ENCODE measurements at places on chromosomes 3 and 15.

DNA sequence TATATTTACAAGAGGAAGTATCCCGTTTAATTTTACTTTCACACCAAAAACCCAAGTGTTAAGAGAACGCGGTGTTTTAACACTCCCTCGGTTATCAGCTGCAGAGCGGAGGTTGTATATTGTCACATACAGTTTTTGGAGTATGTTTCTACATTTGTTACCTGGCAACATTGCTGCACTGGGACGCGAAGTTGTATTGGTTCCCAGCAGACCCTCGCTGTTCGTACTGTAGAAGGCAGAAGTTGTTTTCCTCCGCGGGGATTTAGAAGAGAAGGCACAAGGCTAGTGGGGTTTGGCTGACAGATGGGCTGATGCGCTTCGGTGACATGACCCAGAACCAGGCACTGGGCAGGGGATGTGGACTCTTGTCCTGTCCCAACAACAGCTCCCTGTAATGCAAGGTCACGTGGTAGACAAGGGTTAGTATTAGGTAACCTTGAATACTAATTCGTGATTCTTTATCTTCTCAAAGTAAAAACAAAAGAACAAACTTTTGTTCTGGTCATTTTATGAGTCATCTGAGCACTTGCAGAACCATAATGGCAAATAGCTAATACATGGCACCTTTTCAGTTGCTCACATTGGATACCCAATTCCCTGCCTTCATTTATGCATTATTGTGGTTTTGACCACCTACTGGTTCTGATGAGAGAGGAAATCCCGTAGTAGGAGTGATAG is 230.4 kb upstream of the BHLHE40 start:
- no peaks in the 10 kb centered on the region for H3K27me3 ChIP-seq
- H3K4me3 ChIP-seq = no peak overlapping the region
- no peak for DNase-seq
- no peak overlapping the region for H3K27ac ChIP-seq
- H3K4me1 ChIP-seq = peaks cover 49% of the 10 kb centered on the region

GRCh38 chr3:16741890-16742289 is 136.7 kb upstream of the DAZL start:
- no peaks in the 10 kb centered on the region for H3K27me3 ChIP-seq
- no peak for DNase-seq
- H3K27ac ChIP-seq = no peak overlapping the region
- no peaks in the 10 kb centered on the region for H3K36me3 ChIP-seq
- no peaks in the 10 kb centered on the region for H3K4me1 ChIP-seq

- no peak for DNase-seq
- H3K27me3 ChIP-seq = no peaks in the 10 kb centered on the region
- H3K4me1 ChIP-seq = no peaks in the 10 kb centered on the region
- no peak overlapping the region for H3K4me3 ChIP-seq
- no peaks in the 10 kb centered on the region for H3K36me3 ChIP-seq
- H3K27ac ChIP-seq = no peak overlapping the region
These were observed 67.7 kb upstream of the GSK3B start for GRCh38 chr3:120161902-120162301.

DNA sequence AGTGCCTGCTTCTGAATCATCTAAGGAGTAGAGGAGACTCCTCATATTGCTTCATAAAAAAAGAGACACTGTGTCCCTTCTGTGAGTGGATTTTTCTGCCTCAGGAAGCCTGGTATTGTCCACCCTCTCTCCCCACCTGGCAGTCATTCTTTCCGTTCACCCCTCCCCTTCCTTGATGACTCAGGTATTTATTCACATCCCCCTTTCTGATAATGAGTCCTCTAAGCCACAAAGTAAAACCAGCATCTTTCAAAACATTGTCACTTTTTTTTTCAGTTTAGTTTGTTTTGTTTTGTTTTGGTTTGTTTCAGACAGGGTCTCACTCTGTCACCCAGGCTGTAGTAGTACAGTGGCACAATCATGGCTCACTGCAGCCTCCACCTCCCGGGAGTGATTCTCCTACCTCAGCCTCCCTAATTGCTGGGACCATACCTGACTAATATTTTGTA is 65.2 kb upstream of the UBE2E1 start:
- peak; percentile 90 for DNase-seq
- no peak overlapping the region for H3K27ac ChIP-seq
- no peaks in the 10 kb centered on the region for H3K36me3 ChIP-seq
- H3K4me3 ChIP-seq = no peak overlapping the region

GRCh38 chr3:124777762-124778470 is 47.7 kb downstream of the UMPS start:
- H3K36me3 ChIP-seq = no peaks in the 10 kb centered on the region
- H3K4me3 ChIP-seq = no peak overlapping the region
- H3K27me3 ChIP-seq = no peaks in the 10 kb centered on the region
- DNase-seq = no peak
- peaks cover 20% of the 10 kb centered on the region for H3K4me1 ChIP-seq

DNA sequence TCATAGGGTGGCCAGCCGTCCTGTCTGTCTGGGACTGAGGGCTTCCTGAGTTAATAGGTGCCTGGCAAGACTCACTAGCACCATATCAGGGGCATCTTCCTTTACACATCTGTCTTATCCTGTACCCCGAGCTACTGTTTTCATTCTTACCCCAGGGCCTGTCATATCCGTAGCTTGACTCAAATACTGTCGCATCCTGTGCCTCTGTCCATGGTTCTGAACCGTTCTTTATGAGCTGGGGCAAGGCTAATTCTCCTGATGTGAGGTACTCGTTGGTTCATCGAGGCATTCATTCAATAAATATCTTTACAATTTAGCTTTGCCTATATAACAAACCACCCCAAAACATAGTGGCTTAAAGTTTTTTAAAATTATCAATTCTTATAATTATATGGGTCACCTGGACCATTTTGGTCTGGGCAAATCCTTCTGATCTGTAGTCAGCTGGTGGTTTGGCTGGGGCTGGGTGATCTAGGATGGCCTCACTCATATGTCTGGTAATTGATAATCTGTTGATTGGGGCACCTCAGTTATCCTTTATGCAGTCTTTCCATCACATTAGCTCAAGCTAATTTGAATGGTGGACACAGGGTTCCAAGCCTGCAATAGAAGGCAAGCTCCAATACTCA is 121.2 kb downstream of the TLE3 start:
- DNase-seq = peak; percentile 83
- peaks cover 5% of the 10 kb centered on the region for H3K27me3 ChIP-seq
- no peak overlapping the region for H3K4me3 ChIP-seq
- no peaks in the 10 kb centered on the region for H3K36me3 ChIP-seq

DNA sequence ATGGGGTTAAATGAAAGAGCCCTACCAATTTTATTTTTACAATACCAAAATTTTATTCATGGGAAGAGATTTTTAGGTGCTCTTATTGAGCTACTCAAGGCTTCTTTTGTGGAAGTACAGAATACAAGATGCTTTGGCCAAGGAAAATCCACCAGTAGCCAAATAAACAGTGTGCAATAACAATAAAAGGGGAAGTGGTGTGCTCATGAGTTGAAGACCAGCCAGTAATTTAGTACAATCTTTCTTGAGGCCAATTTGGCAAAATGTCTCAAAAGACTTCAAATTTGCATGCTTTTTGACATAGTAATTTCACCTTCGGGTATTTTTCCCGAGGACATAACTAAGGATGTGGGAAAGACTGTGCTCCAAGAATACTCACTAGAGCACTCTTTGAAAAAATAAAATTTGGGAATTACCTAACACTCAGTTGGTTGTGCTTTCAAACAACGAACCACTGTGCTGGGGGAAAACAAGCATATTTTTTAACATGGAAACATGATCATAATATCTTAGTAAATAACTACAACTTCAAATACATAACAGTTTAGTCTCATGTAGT is 294.0 kb downstream of the DIPK2A start:
- DNase-seq = no peak
- H3K4me3 ChIP-seq = no peak overlapping the region
- no peak overlapping the region for H3K27ac ChIP-seq
- peaks cover 11% of the 10 kb centered on the region for H3K4me1 ChIP-seq
- H3K36me3 ChIP-seq = no peaks in the 10 kb centered on the region

DNA sequence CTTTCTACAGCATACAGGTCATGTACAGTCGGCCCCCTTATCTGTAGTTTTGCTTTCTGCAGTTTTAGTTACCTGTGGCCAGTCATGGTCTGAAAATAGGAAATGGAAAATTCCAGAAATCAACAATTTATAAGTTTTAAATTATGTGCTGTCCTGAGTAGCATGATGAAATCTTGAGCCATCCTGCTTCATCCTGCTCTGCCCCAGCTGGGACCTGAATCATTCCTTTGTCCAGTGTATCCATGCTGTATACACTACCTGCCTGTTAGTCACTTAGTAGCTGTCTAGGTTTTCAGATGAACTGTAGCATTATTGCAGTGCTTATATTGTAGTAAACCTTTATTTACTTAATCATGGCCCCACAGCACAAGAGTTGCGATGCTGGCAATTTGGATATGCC is 44.8 kb downstream of the AP4E1 start:
- H3K4me1 ChIP-seq = no peaks in the 10 kb centered on the region
- no peaks in the 10 kb centered on the region for H3K27me3 ChIP-seq
- no peak for DNase-seq
- peaks cover 44% of the 10 kb centered on the region for H3K36me3 ChIP-seq

- H3K36me3 ChIP-seq = no peaks in the 10 kb centered on the region
- H3K4me3 ChIP-seq = no peak overlapping the region
- DNase-seq = peak; percentile 96
- H3K27me3 ChIP-seq = no peaks in the 10 kb centered on the region
These were observed 75.0 kb downstream of the FEM1B start for GRCh38 chr15:68352401-68353062.

DNA sequence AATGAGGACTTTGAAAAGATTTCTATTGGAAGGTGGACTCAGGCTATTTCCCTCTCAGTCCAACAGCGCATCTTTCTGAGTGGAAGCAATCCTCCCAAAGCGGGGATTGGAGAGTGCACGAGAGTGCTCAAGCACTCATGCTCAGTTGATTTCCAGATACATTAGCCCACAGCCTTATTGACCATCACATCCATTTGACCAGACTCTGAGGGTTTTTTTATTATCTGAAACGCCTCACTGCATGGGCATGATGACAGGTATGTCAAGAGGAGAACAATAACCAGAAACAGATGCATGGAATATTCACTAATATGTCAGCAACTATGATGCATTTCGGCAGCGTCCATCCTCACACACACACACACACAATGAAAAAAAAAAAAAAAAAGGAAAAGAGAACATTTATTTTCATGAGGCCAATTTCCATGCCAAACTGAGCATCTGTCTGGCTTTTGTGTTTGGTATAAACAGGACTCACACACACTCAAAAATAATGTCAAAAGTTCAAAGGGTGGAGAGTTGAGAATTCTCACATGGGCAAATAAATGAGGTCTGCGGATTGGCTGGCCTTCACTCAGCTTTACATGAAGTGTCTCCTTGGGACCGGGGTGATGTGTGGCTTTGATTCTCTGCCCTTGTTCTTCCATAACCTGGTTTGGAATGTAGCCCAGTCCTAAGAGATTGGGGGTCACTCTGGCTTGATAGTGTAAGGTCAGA is 371.6 kb downstream of the MCTP2 start:
- DNase-seq = no peak
- H3K4me3 ChIP-seq = no peak overlapping the region
- H3K4me1 ChIP-seq = peaks cover 11% of the 10 kb centered on the region

GRCh38 chr15:66472176-66472999 is 25.2 kb downstream of the SNAPC5 start:
- no peak overlapping the region for H3K27ac ChIP-seq
- H3K36me3 ChIP-seq = peaks cover 4% of the 10 kb centered on the region
- peaks cover 8% of the 10 kb centered on the region for H3K4me1 ChIP-seq

GRCh38 chr3:120451272-120451761 is 525 bp upstream of the FSTL1 start:
- peaks cover 23% of the 10 kb centered on the region for H3K27me3 ChIP-seq
- H3K4me1 ChIP-seq = peaks cover 13% of the 10 kb centered on the region
- H3K4me3 ChIP-seq = peak overlapping the region; percentile 77

DNA sequence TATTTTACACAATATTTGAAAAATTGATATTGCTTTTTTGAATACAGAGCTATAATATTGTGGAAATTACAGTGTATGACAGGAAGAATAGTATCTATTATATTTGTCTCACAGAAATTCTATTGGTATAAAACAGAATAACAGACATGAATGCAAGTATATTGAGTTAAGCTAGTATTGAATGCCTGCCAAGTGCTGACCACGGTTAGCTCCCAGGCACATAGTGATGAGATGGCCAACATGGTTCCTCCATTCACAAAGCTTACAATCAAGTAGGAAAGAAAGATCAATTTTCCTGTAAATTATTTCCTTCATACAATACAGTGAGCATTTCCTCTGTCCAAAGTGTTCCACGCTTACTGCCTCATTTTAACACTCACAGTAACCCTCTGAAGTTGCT is 67.6 kb downstream of the TP63 start:
- DNase-seq = peak; percentile 4
- H3K4me1 ChIP-seq = no peaks in the 10 kb centered on the region
- no peak overlapping the region for H3K4me3 ChIP-seq
- H3K27ac ChIP-seq = no peak overlapping the region
- no peaks in the 10 kb centered on the region for H3K27me3 ChIP-seq

- no peak for DNase-seq
- H3K4me1 ChIP-seq = no peaks in the 10 kb centered on the region
- no peaks in the 10 kb centered on the region for H3K36me3 ChIP-seq
- no peaks in the 10 kb centered on the region for H3K27me3 ChIP-seq
- no peak overlapping the region for H3K4me3 ChIP-seq
These were observed 10.4 kb upstream of the BRPF1 start for GRCh38 chr3:9721015-9721699.

- H3K4me3 ChIP-seq = no peak within 1 kb of the TSS
- DNase-seq = no peak
- H3K4me1 ChIP-seq = peaks cover 3% of the 10 kb centered on the region
- no peaks in the 10 kb centered on the region for H3K27me3 ChIP-seq
These were observed at the start of gene PDZRN3 for GRCh38 chr3:73624821-73625665. TSS of gene PDZRN3 (minus strand) at chr3:73624941.

GRCh38 chr3:51295625-51296024 is 89.5 kb upstream of the MANF start:
- H3K27ac ChIP-seq = no peak overlapping the region
- no peaks in the 10 kb centered on the region for H3K36me3 ChIP-seq
- no peaks in the 10 kb centered on the region for H3K4me1 ChIP-seq
- no peak for DNase-seq

GRCh38 chr3:123348471-123349200 is 100.3 kb downstream of the ADCY5 start:
- DNase-seq = no peak
- peaks cover 11% of the 10 kb centered on the region for H3K27me3 ChIP-seq
- H3K4me3 ChIP-seq = no peak overlapping the region
- no peak overlapping the region for H3K27ac ChIP-seq
- H3K4me1 ChIP-seq = no peaks in the 10 kb centered on the region

GRCh38 chr15:62362608-62363007 is 197.5 kb upstream of the C2CD4B start:
- H3K27ac ChIP-seq = no peak overlapping the region
- no peaks in the 10 kb centered on the region for H3K36me3 ChIP-seq
- H3K4me1 ChIP-seq = no peaks in the 10 kb centered on the region
- H3K27me3 ChIP-seq = peaks cover 6% of the 10 kb centered on the region

DNA sequence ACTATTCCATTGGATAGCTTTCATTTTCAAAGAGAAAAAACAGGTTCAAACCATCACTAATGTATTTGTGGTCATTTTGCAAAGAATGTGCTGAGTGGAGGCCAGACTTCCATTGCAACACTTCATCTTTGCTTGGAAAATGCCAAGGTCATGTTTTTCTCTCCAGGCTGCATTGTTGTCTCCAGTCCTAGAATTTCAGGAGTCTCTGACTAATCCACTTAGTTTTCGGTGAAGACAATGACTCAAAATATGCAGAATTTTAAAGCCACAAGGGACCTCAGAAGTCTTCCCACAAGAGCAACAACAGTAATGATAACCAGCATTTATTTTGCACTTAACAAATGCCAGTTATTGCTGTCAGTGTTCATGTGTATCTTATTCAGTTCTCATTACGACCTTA is 277.0 kb downstream of the RYR3 start:
- no peaks in the 10 kb centered on the region for H3K36me3 ChIP-seq
- no peak overlapping the region for H3K4me3 ChIP-seq
- H3K27me3 ChIP-seq = no peaks in the 10 kb centered on the region

- no peak overlapping the region for H3K27ac ChIP-seq
- H3K4me1 ChIP-seq = peaks cover 11% of the 10 kb centered on the region
These were observed 2.6 kb upstream of the SLC9A9 start for GRCh38 chr3:143850877-143851276.

All from common myeloid progenitor, CD34-positive (primary cell).